Sigmoid colon (tissue), 7 donors: ENCODE measurements at places on chromosomes 11 and 22.

- DNase-seq, result no peak
Observed at GRCh38 chr11:17508791-17509190, 32.1 kb upstream of the ABCC8 start.

- DNase-seq, result no peak
Observed at GRCh38 chr11:32987851-32988250, 27.8 kb upstream of the DEPDC7 start.

DNA sequence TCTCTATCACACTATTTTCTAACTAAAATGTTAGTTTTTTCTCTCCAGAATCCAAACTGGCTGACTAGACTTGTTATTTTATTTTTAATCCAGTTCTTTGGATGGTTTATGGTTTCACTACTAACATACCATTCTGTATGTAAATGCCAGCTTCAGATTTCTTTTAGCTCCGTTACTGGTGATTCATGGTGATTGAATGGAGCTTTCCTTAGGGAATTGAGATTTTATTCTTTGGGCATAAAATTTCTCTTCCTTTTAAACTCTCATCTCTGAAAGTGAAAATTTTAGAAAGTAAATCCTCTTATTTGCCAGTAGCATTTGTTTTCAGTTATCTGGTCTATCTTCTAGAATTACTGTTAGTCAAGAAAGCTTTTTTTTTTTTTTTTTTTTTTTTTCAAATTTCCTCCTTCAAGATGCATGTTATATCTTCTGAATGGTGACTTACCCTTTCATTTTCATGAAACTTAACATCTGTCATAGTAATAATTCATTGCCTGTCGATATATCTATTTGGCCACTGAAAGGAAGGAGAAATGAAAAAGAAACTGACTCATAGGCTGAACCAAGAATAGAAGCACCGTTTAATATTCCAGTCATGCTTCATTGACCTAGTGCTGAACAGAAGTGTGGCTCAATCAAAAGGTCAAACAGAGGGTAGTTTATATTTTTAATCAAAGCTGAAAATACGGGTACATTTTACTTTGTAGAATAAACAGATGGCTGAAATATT lies 6.4 kb downstream of the ENDOD1 start:
- no peak for DNase-seq

DNA sequence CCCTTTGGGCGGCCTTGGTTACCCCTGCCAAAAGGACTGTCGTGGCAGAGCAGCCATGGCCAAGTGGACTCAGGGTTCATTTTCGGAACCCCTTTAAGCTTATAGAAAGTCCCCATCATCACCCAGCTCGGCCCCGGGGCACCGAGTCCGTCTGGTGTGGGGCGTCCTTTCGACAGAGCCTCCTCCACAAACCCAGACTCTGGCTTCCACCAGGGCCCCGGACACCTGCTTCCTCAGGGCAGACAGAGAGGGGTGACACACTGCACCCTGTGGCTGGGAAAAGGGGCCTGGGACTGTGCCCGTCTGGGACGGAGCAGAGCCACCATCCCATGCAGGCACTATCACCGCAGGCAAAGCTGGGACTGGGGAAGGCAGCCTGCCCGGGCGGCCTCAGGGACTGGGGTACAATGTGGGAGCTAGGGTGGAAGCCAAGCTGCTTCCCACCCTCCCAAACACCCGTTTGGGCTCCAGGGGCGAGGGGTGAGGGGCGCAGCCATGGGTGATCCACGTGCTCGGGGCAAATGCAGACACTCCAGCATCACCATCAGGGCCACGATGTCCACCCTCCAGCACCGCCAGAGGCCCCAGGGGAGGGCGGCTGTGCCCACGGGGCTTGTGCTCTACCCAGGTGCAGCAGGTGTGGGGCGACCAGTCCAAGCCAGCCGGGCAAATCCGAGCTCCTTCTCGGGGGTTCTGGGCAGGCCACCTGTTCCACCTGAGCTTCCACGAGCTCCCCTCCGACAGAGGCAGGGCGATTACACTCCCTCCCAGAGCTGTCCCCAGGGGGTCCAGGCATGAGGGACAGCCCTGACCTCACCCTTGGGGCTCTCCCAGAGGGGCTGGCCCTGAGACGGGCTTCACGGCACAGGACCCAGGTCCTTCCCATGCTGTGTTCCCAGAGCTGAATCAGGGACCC lies 11.7 kb upstream of the MRPL23 start:
- no peak for DNase-seq

DNA sequence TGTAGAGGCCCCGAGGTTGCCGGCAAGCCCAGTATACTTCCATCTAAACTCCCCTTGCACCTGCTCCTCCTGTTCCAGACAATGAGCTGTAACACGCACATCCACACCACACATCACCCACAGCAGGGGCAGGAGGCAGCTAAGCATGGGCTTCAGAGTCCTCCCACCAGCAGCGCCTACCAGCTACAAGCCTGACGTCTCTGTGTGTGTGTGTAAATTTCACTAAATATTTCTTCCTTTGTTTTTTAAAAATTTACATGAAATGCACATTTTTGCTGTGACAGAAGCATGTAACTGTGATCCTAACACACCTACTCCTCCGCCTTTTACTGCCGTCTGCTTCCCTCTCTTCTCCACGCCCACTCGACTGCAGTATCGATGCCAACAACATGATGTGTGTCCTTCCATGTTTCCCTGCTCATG lies 29.4 kb upstream of the PACSIN2 start:
- DNase-seq, result no peak

DNA sequence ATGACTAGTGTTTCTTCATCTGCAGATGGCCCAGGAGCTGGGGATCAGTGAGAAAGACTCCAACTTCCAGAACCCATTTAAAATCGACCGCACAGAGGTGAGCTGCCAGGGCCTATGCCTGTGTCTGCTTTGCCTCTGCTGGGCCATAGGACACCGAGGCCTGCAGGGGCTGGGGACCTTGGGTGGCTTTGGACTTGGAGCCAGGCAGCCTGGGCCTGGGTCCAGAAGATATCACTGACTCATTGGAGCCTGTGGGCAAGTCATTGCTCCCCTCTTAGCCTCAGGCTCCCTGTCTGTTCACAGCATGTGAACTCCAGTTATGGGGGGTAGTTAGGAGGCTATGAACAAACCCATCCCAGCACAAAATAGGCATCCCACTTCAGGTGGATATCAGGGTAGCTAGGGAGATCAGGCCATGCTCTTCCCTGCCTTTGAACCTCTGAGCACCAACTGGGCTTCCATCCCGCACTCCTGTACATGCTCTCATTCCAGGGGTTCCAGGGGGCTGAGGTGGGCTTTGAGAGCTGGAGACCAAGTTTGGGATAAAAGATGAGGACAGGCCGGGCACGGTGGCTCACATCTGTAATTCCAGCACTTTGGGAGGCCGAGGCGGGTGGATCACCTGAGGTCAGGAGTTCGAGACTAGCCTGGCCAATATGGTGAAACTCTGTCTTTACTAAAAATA lies 13.4 kb downstream of the CCDC134 start:
- DNase-seq, result no peak

- no peak for DNase-seq
Observed at GRCh38 chr11:60918939-60919265, 4.9 kb downstream of the TMEM109 start.
